Muscle of leg (tissue), 16 donors: ENCODE measurements at places on chromosomes 16 and 17. TPM values are rescaled to one million over a fixed set of nuclear protein-coding genes. Genes with fewer than 3 reads are reported as not detected.
A peak's percentile ranks its signal among the peaks of the same experiment; 100 is the strongest.

- no peak for DNase-seq
These were observed 318 bp upstream of the RBL2 start for GRCh38 chr16:53433930-53434376.

GRCh38 chr17:68843522-68843921 is 111.7 kb downstream of the ABCA8 start:
- DNase-seq: peak; percentile 80

DNA sequence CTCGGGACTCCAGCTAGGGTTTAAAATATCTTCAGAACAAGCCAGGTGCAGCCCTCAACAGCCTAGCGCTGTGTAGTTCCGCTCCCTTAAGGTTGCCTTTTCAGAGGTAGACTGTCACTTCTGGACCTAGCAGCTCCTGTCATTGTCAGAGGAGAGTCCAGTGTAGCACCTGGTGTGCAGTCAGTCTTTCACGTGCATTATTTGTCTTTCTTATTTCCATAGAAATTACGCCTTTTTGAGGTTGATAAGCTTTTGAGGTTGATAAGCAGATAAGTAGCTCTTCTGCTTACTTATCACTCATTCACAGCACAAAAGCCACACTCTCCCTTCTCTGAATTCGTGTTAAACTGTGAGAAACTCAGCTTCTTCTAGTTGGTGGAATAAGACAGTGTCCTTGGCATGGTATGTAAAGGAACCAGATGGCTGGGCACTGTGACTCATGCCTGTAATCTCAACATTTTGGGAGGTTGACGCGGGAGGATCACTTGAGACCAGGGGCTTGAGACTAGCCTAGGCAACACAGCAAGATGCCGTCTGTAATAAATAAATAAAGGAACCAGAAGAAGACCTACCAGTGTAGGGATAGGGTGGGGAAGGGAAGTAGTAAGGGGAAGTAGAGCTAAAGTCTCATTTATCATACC is 10.2 kb downstream of the EEF2K start:
- no peak for DNase-seq

DNA sequence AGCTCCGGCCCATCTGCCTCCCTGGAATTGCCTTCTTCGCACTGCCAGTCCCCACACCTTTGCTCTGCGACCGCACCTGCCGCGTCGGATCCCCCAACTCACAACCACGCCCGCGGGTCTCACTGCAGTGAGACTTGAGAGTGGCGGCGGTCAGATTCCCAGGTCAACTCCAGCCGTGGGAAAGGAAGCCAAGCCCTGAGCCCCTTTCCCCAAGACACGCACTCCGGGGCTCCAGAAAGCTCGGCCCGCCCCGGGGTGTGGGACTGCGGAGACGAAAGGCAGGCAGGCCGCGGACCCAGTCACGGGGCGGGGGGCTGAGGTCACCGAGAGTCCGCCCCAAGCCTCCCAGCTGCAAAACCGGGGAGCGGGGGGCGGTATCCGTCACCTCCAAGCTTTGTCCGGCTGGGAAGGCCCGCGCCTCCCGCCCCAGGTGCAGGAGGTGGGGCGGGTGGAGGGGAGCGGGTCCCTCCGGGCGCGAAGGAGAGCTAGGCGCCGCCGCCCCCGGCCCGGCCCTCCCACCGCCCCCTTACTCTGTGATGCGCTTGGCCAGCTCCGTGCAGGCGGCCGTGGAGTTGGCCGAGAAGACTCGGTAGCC is 615 bp downstream of the PRPSAP1 start:
- peak; percentile 30 for DNase-seq

RAMP2 gene
- total RNA-seq: 35.9 TPM

TBC1D3H gene
- total RNA-seq: not detected
